ENCODE measurements at places on chromosomes 1 and 21.
A peak's percentile ranks its signal among the peaks of the same experiment; 100 is the strongest.

DNA sequence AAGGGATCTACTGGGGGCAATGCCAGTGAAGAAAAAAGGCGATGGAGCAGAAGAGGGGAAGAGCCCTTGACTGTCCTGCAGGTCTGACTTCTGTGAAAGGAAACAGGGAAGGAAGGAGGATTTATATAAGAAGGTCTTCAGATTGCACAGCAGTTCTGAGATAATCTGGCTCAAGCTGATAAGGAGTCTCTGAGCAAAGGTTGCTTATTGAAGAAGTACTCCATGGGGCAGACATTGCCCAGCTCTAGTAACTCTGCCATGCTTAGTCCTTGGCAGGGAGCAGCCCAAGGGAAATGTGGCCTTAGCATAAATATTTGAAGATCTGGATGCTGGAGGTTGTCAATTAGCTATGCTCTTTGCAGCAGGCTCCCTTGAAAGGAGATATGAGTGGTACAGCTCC, 15.9 kb upstream of the TTF2 start:
- no peak for DNase-seq

- no peak for DNase-seq
Observed at GRCh38 chr1:30778154-30778978, 20.8 kb upstream of the LAPTM5 start.

GRCh38 chr1:171963762-171964161, 122.5 kb downstream of the DNM3 start:
- no peak for DNase-seq

- DNase-seq = no peak
Observed at GRCh38 chr1:79499541-79499940, 493.0 kb upstream of the ADGRL4 start.

DNA sequence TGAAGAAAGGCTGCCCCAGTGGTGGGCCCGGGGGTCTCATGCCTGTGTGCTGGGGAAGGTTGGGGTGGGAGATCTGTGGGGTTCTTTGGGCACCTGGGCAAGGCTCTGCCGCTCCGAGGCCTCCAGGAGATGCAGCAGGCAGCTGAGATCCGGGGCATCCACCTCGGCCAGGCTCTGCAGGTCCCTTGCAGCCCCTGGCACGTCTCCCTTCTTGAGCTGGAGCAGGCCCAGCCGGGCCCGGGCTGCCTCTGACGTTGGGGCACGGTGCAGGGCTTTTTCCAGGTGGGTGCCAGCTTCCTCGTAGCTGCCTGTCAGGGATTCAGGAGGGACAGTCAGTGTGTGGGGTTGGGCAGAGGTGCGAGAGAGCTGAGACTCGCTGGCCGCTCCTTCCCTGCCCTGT, 11.4 kb upstream of the MMEL1 start:
- no peak for DNase-seq

DNA sequence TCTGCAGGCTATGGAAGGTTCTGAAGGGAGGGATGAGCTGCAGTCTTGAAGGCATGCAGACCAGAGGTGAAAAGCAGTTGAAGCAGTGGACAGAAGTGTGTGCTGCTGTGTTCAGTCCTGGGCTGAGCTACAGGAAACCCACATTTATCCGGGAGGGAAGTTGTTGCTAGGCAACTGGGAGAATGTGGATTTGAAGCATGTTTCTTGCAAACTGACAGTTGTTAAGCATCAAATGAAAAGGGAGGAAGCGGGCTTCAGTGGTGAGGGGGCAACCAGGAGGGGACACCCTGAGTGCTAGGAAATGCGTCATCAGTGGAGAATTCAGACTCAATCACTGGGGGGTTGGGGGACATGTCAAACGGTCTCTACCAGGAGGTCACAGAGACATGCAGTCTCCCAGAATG, 28.7 kb downstream of the ABCA4 start:
- DNase-seq = peak; percentile 91

GRCh38 chr1:2819429-2819828, 17.9 kb upstream of the TTC34 start:
- DNase-seq = no peak

DNA sequence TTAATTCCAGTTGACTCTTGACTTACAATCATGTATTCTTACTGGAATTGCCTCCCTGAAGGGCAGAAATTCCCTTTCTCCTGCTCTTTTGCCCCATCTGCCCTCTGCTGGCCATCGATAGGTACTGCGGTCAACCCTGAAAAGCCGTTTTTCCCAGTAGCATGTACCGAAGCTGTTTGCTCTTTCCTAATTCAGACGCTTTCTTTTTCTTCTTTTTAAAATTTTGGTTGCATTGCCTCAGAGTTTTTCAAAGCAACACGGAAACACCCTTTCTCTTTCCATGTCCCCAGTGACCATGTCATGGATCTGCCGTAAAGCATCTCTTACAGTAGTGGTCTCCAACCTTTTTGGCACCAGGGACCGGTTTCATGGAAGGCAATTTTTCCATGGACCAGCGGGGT, 164.2 kb upstream of the C1orf21 start:
- DNase-seq = peak; percentile 32

DNA sequence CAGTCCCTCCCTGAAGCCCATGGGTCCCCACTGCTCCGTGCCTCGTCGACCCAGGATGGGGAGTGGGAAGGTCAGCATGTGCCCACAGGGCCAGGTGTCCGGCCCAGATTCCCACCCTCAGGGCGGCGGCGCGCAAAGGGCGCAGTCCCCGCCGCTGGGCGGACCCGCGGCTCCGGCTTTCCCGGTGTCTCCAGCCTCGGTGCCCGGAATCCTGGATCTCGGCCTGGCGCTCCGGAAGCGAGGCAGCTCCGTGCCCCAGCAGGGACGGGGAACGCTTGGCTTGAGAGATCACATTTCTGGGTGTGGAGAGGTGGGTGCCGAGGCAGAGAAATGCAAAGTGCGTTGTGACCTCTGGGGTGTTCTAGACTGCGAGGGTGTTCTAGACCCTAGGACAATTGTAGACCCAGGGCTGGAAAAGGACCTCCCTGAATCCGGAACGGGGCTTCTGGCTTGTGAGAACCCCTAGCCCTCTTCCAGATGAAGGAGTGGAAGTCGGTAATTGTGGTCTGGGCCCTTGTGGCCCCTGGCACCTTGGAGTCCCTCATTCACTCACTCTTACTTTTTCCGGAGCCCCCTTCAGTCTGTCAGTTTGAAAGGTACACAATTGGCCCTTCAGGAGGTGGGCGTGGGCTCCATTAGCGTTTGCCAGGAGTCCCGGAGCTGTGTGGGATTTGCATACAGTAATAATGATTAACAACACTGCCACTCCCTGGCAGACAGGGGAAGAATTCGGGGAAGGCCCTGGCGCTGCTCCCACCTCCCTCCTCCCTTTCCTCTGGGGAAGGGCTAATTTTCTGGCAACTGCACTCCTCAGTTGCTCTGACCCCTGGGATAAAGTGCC, 1.6 kb upstream of the KCND3 start:
- DNase-seq = no peak

Measured in KG1 (cell line).